Stimulated activated CD4-positive, alpha-beta T cell treated with anti-CD3 and anti-CD28 coated beads, Interleukin-12 subunit alpha, Interleukin-12 subunit beta, amount 100 ng/mL, for 4 hours (primary cell): ENCODE measurements at places on chromosomes 11 and 22.

DNA sequence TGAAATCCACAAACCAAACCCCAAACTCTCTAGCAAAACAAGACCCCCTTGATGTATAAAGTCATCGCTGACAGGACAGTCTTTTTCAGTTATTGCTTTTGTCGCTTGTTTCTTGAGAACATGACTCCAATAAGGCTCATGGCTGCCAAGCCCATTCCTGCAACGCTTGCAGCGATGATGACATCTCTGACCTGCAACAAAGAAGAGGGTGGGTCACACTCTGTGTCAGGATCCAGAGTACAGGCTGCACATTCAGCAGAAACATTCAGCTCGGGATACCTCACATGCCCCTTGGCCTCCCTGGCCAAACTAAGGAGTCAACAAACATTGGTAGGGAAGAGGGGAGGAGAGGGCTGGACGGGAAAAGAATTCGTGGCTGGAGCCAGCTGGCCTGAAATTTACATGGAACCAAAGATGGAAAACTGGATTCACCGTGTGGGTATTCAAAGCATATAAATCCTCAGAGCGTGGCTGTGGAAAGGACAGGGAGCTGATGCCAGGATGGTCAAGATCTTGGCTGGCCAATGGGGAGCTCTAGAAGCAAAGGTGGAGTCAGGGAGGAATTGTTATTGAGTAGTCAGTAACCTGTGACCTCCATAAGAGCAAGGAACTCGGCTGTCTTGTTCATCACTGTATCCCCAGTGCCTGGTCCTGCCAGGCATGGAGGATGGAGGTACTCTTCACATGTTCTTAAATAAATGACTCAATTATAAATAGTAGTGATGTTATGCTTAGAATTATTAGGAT is 11.8 kb upstream of the PLAAT2 start:
- DNase-seq: no peak

DNA sequence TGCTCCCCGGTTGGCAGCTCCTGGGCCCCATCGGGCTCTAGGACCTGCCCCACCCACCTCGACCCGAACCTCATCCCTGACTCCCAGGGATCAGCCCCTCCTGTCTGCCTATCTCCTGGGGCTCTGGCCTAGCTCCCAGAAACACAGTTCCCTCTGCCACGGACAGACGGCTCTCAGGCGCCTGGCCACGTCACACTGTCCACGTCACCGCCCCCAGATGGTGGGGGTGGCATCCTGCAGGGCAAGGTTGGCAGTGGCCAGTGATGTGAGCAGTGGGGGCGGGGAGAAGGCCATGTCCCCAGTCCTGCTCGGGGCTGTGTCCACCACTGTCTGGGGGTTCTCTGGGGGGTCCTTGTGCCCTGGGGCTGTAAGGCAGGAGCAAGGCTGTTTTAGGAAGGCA is 29.2 kb downstream of the SYT7 start:
- no peak for DNase-seq

DNA sequence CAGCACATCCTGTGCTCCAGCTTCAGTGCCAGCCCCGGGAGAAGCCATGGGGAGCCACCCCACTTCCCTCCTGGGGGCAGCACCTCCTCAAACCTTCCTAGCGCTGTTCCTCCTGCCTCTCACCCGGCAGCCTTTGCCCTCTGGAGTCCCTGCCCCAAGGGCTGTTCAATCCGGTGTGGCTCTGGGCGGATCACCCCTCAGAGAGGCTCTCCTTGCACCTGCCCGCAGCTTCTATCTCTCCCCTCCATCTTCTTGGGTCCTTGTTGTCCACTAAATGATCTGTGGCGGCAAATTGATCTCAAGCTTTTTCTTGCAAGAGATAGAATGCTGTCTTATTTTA is 18.1 kb upstream of the CDKN1C start:
- no peak for DNase-seq

GRCh38 chr11:106708348-106708747 is 309.9 kb downstream of the GUCY1A2 start:
- DNase-seq: no peak

- DNase-seq: no peak
Observed at GRCh38 chr22:31276426-31277167, 15.7 kb downstream of the PIK3IP1 start.

DNA sequence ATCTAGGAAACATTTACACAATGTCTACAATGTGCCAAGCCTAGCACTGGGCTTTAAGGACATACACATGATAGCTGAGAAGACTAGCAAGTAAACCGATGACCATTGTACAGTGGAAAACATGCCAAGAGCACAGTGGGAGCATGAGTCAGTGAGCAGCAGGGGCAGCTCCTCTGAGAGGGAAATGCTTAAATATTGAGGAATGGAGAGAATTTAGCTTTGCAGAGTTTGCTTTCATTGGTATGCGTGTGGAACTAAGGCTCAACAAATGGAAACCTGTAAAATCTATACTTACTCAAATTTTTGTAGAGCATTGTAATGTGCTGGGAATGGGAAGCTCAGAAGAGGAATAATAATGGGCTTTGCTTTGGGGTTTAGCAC is 282.3 kb downstream of the ST3GAL4 start:
- DNase-seq: no peak

DNA sequence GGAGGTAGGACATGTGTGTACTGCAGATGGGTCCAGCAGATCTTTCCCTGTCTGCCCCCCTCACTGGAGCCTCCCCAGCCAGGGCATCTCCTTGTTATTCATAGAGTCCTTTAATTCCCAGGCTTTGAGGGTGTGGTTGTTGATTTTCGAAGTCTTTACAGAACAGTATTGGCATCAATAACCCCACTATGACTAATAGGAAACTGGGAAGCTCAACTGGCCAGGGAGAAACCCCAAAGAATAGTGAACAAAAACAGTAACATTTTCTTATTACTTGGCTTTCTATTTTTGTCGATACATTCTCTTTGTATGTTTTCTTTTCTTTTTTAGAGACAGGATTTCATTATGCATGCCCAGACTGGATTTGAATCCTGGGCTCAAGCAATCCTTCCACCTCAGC is 57.9 kb downstream of the NF2 start:
- DNase-seq: no peak

GRCh38 chr11:904380-904779 is 6.2 kb downstream of the CHID1 start:
- DNase-seq: no peak

- DNase-seq: peak; percentile 40
Observed at GRCh38 chr11:117230286-117230961, 1.4 kb downstream of the PCSK7 start.

- no peak for DNase-seq
Observed at GRCh38 chr22:27318516-27318915, 483.0 kb downstream of the MN1 start.

DNA sequence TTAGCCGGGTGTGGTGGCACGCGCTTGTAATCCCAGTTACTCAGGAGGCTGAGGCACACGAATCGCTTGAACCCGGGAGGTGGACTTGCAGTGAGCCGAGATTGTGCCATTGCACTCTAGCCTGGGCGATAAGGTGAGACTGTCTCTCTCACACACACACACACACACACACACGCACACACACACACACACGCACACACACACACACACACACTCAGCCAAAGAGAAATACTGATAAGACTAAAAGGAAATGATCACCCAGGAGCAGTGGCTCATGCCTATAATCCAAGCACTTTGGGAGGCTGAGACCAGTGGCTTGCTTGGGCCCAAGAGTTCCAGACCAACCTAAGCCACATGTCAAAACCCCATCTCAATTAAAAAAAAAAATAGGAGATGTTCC is 20.8 kb downstream of the HSPA8 start:
- no peak for DNase-seq

GRCh38 chr11:46413760-46414465 is 22.3 kb upstream of the CHRM4 start:
- no peak for DNase-seq

DNA sequence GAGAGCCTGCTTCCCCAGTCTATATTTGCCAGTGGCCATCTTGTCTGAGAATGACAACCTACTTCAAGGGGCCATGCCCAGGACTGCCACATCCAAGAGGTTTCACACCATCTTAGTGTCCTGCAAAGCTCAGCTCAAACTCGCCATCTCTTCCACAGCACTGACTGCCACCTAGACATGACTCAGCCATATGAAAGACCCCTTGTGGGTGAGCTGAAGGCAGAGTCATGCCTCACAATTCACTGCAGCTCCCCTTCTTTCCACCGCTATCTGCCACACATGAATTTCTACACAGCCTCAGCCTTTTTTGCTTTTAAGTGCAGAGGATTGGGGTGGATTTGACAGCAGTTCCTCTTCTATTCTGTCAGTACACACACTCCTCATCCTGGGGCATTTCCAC is 127.5 kb downstream of the GALNT18 start:
- DNase-seq: no peak

- no peak for DNase-seq
Observed at GRCh38 chr11:133266986-133267385, 265.3 kb downstream of the OPCML start.

DNA sequence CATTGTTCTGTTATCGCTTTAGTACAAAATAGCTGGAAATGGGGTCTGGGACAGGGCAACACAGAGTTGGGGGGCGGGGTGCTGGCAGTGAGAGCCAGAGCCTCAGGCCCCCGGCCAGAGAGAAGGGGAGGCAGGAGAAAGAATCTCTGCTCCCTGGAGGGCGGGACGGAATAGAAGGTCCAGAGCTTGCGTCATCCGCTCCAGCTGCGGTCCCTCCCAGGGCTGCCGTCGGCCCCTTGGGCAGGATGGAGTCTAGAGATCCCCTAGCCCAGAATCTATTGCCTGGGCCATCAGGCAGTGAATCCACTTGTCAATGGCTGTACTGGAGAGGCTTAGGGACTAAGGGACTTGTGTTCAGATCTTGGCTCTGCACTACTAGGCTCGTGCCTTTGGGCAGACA is 5.0 kb downstream of the TP53I11 start:
- no peak for DNase-seq

GRCh38 chr11:65454311-65454695 is 31.7 kb downstream of the NEAT1 start:
- DNase-seq: no peak

GRCh38 chr11:77753230-77753629 is 67.3 kb downstream of the RSF1 start:
- no peak for DNase-seq

GRCh38 chr11:15006139-15006759 is 34.1 kb upstream of the CALCA start:
- no peak for DNase-seq

- DNase-seq: no peak
Observed at GRCh38 chr22:42490243-42490832, 29.3 kb downstream of the RRP7A start.

- DNase-seq: no peak
Observed at GRCh38 chr11:72546866-72547265, 112.5 kb upstream of the CLPB start.

GRCh38 chr22:37431366-37431765 is 4.1 kb upstream of the ELFN2 start:
- no peak for DNase-seq

DNA sequence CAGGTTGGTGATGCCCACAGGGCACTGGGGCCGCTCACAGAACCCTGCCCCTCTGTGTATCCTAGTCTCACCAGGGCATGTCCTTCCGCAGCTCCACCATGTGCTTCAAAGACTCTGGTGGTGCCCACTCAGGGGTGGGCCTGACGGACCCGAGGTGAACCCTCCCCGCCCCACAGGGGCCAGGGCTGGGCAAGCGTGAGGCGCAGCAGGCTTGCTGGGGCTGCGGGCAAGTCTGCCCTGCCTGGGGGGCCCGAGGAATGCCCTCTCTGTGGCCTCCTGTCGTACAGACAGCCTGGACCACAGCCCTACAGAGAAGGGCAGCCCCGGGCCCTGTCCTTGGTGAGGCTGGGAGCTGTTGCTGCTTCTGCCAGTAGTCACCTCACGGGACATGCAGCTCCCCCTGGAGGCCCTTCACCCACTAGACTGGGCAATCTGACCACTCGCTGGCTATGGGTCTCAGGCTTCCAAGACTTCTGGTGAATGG is 40.2 kb downstream of the TBX1 start:
- DNase-seq: no peak

DNA sequence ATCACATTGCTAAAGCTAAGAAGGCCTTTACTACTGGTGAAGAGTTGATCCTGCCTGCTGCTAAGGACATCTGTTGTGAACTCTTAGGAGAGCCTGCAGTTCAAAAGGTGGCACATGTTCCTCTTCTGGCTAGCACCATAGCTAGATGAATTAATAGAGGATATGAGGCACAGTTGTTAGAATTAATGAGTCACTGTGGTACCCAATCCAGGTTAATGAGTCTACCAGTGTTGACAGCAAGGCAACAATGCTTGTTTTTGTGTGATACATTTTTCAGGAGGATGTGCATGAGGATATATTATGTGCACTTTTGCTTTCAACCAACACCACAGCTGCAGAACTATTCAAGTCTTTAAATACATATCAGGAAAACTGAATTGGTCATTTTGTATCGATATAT is 12.0 kb downstream of the C11orf58 start:
- DNase-seq: no peak

GRCh38 chr22:26362471-26362870 is 66.6 kb upstream of the ASPHD2 start:
- no peak for DNase-seq

DNA sequence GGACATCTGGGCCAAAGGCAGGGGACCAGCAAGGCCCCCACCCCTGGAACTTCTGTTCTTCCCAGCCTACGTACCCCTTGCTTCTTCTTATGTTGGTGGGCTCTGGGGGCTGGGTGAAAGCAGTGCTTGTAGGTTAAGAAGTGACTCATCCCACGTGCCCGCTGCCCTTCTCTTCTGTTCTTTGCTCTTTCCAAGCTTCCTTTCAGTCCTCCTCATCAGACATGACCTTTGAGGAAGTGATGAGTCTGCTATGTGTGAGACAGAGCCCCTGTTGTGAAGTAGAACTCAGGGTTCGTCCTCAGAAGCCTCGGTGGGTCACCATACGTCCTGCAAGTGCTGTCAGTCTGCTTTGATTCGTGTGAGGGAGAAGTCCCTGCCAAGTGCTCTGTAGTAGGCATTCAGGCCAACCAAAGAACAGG is 12.7 kb downstream of the MED15 start:
- DNase-seq: no peak

DNA sequence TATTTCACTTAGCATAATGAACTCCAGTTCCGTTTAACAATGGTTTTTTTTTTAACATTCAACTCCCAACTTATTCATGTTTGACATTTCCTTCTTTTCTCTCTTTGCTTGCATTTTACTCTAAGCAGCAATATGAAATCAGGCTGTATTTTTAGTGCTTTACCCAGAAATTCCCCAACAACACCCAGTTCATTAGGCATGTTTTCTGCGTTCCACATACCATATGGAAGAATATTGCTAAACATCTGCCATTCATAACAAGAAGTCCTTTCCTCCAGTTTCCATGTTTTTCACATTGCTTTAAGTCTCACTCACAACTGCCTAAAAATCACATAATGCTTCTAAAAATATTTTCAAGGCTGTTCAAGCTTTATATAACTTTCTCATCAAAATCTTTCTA is 45.8 kb downstream of the PLAAT5 start:
- DNase-seq: no peak

- no peak for DNase-seq
Observed at GRCh38 chr22:24564376-24565058, 8.7 kb downstream of the SNRPD3 start.

- DNase-seq: no peak
Observed at GRCh38 chr11:112274007-112274783, 13.5 kb upstream of the PLET1 start.

- no peak for DNase-seq
Observed at GRCh38 chr11:56700914-56701485, 2.1 kb downstream of the OR9G1 start.
